ENCODE measurements at places on chromosomes 5 and 9.

DNA sequence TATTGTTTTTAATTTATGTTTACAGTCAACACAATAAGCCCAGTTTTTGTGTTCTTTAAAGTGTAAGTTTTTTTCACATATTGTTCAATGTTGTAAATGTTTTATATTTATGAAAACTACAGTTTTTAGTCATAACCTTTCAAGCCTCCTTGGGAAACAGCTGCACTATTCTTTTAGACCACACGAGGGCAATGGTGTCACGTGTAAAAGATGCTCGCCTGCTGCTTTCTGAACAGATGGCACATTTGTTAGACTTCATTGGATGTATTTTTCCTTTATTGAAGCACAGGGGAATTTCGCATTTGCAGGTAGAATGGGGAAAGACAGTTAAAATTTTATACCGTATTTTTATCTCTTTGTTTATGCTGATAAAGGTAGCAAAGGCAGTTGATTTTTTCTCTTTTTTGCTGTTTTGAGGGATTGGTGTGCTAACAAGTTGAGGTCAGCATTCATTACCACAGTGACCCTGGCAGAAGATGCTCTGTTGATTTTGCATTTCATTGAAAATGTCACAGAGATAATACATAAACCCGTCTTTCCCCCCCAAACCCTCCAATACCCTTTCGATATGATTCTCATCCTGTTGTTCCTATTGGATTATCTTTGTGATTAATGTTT lies 59.0 kb downstream of the MAT2B start:
- DNase-seq, result peak; percentile 14

DNA sequence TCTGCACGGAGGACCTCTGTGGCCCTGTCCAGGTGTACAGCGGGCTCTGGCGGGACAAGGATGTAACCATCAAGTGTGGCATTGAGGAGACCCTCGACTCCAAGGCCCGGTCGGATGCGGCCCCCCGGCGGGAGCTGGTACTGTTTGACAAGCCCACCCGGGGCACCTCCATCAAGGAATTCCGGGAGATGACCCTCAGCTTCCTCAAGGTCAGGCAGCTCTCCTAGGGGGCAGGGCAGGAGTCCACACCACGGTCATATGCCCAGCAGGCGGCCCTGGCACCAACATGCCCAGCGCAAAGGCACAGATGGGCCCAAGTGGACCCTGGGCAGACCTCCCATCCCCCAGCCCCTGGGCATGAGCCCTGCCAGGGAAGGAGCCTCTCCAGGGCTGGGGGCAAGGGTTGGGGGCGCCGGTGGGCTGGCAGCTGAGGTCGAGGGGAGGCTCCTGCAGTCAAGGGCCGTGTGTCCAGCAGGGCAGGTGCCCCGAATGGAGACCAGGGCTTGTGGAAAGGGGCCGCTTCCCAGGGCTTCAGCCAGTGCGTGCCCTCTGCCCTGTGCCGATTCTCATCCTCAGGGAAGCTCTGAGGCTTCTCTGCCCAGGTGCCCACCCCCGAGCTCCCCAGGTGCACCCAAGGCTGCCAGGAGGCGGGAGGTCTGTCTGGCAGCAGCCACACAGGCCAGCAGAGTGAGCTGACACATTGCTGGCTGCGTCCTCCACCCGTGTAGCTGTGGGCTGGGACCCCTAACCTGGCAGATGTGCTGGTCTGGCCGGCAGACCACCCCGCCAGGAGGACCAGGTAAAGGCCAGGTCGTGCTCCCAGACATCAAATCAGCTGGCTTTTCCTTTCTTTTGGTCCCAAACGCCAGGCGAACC lies 10.0 kb downstream of the DIPK1B start:
- DNase-seq, result no peak

DNA sequence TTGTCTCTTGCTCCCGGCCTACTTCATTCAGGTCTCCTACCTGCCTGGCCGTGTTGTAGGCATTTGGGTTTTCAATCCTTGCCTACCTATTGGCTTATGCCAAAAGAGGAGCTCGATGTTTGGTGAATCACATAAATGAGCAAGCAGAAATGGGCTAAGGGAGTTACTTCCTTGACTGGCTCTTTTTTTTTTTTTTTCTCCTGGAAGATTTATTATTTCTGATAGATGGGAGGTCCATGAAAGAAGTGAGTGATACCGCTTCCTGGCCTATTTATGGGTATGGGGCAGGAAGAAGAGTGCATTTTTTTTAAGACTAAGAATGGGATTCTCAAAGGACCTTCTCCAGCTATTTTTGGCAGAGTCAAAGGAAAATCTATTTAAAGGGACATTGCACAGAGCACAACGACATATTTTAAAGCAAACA lies 294.1 kb downstream of the ARHGAP26 start:
- DNase-seq, result no peak

DNA sequence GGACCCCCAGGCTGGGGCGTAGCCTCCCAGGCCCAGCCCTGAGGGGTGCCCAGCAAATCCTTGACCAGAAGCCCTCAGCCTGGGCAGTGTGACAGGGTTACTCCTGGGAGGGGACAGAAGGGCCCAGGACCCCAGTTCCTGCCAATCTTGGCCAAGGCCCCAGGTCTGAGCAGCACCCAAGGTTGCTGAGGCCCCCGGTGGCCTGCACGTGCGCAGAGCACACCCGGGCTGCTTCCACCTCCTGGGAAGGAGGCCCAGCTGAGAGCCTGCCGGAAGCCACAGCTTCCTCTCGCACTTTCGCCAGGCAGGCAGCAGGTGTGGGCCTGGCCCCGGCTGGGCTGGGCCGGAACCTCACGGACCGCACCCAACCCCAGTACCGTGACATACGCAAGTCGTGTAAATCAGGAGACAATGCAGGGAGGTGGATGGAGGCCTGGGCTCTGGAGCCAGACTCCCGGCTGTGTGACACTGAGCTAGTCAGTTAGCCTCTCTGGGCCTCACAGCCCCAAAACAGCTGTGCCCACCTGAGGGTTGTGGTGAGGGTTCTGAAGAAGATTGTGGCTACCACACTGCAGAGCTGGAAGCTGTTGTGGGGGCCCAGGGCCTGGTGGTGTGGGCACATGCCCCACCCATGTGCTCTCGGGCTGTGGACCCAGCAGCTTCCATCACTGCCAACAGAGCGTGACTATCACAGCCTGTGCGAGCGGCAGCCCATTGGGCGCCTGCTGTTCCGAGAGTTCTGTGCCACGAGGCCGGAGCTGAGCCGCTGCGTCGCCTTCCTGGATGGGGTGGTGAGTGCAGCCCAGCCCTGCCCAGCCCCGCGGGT lies 5.1 kb downstream of the GRK6 start:
- DNase-seq, result peak; percentile 44

GRCh38 chr5:61667525-61668218 lies 335.6 kb downstream of the ZSWIM6 start:
- no peak for DNase-seq

DNA sequence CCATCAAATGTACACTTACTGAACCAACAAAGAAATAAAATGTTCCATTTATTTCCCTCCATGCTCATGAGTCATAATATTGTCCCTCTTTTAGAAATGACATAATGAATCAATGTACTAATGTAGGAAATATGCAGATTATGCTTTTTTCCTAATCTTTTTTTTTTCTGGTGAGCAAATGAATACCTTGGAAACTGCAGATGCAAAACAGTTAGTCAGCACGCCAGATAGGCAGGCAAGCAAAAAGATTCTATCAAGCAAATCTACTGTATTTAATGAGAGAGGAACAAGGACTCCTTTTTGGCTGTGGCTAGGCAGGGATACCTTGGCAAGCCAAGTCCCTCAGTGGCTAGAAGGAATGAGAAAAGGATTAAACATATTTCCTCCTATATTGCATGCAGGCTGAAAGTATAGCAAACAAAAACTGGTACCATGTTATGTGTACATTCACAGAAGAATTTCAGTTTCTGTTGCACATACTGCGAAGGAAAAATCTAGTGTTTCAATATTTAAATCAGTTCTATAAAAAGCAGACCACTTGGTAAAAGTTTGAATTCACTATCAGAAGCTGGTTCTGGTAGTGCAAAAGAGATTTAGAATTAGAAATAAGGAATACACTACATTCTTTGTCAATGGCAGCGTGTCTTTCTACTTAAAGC lies 605.4 kb downstream of the TLE1 start:
- no peak for DNase-seq

- DNase-seq, result no peak
Observed at GRCh38 chr5:77319117-77319804, 108.8 kb downstream of the PDE8B start.

- no peak for DNase-seq
Observed at GRCh38 chr5:15183520-15183919, 311.9 kb upstream of the ANKH start.

- DNase-seq, result no peak
Observed at GRCh38 chr5:177371120-177372033, 12.9 kb upstream of the SLC34A1 start.

- no peak for DNase-seq
Observed at GRCh38 chr9:36745977-36746376, 173.3 kb downstream of the MELK start.

DNA sequence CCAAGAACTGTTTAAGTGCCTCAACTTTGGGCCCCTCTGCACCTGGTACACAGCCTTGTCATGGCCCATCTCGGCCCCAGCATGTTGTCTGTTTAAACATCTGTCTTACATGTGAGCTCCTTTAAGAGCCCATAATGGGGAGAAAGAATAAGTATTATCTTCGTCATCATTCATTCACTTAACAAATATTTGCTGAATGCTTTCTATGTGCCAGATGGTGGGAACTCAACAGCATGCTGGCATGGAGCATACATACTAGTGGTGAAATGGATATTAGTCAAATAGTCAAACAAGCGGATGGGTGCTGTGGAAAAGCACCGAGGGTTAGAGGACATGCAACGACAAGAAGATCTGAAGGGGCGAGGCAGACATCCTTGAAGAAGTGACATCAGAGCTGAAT lies 54.5 kb downstream of the GABBR2 start:
- DNase-seq, result no peak

DNA sequence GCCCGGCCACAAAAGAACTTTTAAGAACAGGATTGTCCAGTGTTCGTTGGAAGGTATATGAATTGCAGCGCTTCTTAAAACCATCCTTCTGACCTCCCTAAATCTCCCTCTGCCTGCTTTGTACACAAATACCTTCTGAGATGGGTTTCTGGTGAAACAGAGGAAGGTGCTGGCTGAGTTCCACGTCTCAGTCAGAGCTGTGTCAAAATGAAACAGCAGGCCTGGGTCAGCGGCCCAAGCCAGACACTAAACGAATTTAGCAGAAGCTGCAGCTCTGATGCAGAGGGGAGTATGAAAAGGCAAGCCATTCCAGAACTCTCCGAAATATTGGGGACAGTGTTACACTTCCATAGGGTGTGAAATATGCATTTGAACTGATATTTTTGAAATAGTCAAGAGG lies 37.8 kb upstream of the CRB2 start:
- no peak for DNase-seq

DNA sequence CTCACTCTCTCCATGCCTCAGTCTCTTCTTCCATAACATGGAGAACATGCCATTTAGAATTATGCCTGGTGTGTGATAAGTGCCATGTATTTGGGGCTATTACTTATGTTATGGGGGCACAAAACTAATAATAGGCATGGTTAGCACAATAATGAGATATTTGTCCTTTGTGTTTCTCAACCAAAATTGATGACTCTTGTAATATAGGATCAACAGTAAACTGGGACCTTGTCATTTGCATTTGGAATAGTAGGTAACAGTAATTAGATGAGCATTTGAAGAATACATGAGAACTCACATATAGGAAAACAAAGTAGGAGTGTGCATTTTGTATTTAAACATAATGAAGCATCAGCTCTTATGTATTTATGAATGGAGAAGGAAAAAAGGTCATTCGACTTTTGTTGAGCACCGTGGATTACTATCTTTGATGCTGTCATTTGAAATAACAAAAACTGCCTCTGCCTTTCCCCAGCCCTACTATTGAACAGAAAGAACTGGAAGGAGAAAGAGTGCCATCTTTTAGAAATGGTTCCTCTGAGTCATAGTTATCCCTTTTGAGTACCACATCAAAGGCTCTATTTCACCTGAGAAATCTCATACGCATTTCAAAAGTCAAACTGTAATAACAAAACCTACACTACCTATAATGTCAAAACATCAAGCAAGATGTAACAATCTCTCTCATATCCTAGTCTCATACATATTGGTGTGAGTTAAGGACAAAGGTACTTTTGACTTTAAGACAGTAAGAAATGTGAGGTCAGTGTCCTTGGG lies 655.2 kb downstream of the PDE4D start:
- no peak for DNase-seq

DNA sequence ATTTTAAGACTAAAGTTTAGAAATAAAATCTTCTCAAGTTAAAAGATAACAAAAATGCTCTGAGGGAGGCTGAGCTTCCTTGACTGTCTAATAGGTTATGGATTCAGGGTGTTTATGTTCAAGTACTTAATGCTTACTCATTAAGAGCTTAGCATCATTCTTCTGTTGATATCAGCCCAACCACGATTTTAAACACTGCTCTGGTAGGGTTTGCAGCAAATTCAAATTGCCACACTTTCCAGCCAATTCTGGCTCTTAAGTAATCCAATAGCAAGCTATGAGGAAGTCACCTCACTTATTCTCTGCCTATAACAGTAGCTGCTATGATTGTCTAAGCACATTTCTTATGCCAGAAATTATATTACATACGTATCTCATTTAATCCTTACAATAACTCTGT lies 191.0 kb upstream of the KIF2A start:
- no peak for DNase-seq

DNA sequence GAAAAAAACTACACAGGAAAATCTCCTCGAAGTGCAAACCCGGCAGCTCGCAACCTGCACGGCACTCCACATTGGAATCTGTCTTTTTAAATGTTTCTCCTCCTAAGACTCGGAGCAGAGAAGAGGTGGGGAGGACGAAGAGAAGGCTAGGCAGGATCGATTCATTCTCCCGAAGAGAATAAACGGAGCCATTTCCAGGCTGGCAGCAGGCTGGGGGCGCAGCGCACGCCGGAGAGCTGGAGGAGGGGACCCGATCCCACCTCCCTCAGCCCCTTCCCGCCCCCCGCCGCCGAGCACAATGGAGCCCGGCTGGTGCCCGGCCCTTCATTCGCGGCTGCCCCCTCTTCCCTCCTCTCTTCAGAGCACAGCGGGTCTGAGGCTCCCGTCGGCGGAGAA lies 628 bp downstream of the HOMER1 start:
- no peak for DNase-seq

DNA sequence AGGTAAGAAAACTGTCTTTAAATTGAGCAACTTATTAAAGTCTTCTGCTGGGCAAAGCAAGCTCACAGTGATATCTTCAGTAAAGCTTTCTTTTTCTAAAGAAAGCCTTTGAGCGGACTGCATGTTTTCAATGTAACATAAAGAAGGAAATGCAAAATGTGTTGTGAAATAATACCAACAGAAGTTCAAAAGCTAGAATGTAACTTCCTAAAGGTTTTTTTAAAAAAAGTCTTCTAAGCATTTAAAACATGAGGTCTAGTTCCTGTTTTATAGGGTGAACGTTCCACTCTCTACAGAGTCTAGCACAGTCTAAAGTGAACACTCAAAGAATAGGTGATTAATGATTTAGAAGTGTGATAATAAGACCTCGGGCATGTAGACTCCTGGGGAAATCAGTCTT lies 62.9 kb downstream of the DENND1A start:
- DNase-seq, result no peak

DNA sequence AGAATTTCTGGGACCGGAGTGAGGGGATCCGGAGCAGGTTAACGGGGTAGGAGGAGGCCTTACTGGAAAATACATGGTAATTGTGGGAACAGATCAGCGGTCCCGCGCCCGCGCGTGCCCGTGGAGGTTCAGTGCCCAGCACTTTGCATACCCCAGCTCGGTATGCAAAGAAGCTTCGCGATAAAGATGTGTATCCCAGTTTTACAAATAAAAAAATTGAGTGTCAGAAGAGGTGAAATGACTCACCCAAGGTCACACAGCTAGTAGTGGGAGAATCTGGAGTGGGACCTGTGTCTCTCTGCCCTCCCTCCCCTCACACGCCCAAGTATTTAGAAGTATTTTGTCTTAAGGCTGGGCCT lies 967 bp downstream of the NEURL1B start:
- no peak for DNase-seq

Data from activated CD8-positive, alpha-beta memory T cell treated with anti-CD3 and anti-CD28 coated beads for 4 hours (primary cell).